ENCODE measurements at places on chromosomes 11 and 22. TPM values are rescaled to one million over a fixed set of nuclear protein-coding genes. Genes with fewer than 3 reads are reported as not detected.

GRCh38 chr22:30004694-30005093 lies 75.6 kb upstream of the HORMAD2 start:
- no peak for DNase-seq

GRCh38 chr22:36104435-36104834 lies 56.1 kb downstream of the APOL3 start:
- DNase-seq = peak; percentile 12

Gene KCNJ5
- 2.0 TPM for total RNA-seq

Gene CHST1
- total RNA-seq = 11.0 TPM

DNA sequence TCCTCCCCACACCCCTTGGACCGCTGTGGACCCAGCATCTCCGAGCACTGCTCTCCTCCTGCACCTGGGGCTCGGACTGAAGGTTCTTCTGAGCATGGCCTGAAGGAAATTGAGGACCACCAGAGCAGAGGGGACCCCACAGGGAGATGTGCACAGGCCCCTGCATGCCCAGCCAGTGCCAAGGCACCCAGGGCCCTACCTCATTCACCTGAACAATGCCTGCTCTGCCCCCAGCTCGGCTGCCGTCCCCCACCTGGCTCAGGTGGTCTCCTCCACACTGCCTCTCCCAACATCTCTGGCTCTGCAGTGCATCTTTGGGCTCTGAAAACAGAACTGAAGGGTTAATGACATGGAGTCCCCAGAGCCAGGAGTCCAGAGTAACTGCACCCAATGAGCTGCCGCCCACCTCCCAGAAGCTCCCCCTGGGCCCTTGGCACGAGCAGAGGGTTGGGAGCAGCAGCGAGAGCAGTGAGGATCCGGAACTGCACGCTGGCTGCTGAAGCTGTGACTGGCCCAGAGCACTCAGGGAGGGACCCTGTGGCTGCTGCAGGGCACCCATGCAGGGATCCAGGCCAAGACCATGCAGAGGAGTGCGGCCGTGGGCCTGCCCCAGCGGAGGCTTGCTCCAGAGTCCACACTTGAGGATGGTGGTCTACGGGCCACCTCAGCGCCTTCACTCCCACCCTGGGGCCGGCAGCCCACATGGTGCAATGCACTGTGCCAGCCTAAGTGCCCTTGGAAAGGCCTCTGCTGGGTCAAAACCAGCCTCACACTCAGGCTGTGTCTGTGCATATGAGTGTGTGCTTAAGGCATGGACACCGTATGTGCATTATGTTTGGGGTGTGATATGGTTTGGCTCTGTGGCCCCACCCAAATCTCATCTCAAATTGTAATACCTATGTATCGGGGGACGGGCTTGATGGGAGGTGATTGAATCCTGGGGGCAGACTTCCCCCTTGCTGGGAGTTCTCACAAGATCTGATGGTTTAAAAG lies 686.1 kb downstream of the TBC1D22A start:
- no peak for DNase-seq

- no peak for DNase-seq
These were observed 155.7 kb downstream of the WT1 start for GRCh38 chr11:32279672-32280071.

DNA sequence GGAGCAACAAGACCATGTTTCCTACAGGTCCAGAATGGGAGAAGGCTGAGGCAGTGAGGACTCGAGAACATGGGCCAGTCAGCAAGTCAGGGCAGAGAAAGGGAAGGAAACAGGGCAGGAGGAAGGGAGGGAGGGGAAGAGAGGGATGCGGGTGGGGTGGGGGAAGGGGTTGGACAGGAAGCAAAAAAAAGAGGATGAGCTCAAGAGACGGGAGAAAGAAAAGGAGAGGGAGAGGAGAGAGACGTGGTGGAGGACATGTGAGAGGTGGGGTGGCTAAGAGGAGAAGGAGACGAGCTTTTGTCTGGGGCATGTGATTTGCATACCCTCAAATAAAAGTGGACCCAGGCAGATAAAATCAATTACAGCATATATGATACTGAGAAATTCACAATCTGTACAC lies 389.5 kb upstream of the B3GAT1 start:
- no peak for DNase-seq

Gene PHOX2A
- total RNA-seq = not detected

GRCh38 chr11:128981254-128981653 lies 38.6 kb upstream of the TP53AIP1 start:
- DNase-seq = no peak

- no peak for DNase-seq
These were observed 58.5 kb downstream of the STIM1 start for GRCh38 chr11:3913921-3914320.

Gene PTPMT1
- total RNA-seq = 26.1 TPM

GRCh38 chr11:70536051-70536877 lies 137.9 kb downstream of the CTTN start:
- peak; percentile 68 for DNase-seq

Gene DEFB131B
- total RNA-seq = not detected

- DNase-seq = no peak
These were observed 16.4 kb downstream of the EHF start for GRCh38 chr11:34637303-34637702.

Gene LRRN4CL
- 8.5 TPM for total RNA-seq

DNA sequence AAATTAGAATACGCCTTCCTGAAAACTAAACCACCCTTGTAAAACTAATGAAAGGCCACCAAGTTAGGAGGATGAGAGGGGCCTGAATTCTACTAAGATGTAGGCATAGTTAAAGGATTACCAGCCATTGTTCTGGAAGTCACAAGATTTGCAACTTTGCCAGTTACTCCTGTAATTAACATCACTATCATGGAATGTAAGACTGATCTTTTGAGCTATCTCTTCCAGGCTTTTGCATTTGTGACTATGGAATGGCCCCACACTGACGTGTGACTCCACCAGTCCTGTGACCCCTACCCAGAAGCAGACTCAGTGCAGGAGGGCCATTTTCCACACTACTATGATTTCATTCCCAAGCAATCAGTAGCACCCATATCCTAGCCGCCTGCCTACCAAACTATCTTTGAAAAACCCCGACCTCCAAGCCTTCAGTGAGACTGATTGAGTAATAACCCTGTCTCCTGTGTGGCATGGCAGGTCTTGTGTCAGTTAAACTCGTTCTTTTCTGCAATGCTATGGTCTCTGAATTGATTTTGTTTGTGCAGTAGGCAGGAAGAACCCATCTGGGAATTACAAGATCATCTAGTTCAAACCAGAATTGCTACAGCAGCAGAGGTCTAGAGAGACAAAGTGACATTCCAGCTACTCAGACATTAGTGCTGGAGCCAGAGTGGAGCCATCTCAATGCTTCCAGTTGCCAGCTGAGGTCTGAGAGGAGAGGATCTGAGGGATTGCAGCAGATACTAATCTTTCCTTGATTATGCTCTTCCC lies 1.9 kb upstream of the CTSF start:
- DNase-seq = no peak

- no peak for DNase-seq
These were observed 76.2 kb upstream of the GDPD4 start for GRCh38 chr11:77377734-77378133.

Gene RFPL1
- total RNA-seq = not detected

Gene OVOL1
- not detected for total RNA-seq

Gene VWCE
- total RNA-seq = 3.0 TPM

DNA sequence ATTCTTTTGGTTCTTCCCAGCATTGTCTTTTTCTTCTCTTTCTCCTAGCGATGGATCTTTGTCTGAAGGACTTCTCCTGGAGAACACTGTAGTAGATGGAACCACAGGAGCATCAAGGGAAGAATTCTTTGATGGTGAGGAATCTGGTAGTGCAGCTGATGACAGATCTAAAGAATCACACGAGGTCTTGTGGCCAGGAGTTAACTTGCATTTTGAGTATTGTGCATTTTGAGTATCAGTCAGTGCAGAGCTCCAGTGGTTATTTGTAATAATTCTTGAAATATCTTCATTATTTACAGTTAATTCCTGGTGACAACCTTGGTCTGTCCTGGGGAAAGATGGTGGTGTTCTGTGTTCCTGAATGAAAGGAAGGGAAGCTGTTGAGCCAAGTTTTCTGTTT lies 14.5 kb upstream of the POGLUT3 start:
- DNase-seq = no peak

Gene OR8A1
- total RNA-seq = not detected

GRCh38 chr11:112025707-112026106 lies 499 bp downstream of the DLAT start:
- no peak for DNase-seq

DNA sequence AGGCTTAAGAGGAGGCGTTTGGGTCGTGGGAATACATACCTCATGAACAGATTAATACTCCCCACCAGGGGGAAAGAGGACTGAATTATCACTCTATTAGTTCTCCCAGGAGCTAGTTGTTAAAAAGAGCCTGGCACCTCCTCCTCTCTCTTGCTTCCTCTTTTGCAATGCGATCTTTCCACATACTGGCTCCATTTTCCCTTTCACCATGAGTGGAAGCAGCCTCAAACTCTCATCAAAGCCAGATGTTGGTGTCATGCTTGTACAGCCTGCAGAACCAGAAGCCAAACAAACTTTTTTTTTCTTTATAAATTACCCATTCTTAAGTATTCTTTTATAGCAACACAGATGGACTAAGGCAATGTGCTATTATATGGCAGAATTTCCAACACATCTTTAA lies 258.5 kb downstream of the FAM76B start:
- DNase-seq = no peak

Gene MS4A6A
- total RNA-seq = 214 TPM

Gene TRIM51
- not detected for total RNA-seq

Gene PLAAT5
- total RNA-seq = 0.88 TPM

Gene OR10G7
- not detected for total RNA-seq

Gene MMP3
- 1.4 TPM for total RNA-seq

DNA sequence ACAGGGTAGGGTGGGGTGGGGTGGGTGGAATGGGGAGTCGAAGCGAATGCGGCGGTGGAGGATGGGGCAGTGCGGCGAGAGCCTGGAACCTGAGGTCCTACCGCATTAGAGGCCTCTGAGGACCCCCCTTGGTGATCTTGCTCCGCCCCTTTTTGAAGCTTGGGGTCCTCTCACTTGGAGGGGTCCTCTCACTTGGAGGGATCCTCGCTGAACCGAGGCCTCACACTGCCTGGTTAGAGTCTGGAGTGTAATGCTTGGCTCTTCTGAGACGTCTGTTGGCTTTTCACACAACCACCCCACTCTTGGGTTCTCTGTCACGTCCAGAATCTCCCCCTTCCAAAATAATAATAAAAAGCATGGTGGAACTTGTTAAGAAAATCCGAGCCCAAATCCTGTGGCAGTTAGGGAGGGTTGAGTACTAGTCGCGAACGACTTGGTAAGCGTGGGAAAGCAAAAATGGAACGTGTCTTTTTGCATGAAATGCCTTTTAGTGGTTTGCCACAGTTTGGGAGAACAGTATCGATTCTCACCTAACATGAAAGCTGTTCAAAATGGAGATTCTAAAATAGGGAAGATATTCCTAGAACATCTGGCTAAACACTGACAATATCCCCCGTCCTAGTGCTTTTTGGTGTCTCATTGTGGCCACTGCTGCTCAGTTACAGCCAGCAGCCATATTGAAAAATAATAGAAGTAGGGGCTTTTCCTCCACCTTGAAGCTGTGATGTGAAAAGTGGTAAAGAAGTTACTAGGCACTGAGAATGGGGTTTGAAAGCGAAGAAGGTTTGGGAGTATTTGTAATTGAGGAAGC lies 822 bp downstream of the RBX1 start:
- DNase-seq = no peak

Gene ACCS
- 31.7 TPM for total RNA-seq

- no peak for DNase-seq
These were observed 143.4 kb upstream of the ANO3 start for GRCh38 chr11:26188554-26188953.

DNA sequence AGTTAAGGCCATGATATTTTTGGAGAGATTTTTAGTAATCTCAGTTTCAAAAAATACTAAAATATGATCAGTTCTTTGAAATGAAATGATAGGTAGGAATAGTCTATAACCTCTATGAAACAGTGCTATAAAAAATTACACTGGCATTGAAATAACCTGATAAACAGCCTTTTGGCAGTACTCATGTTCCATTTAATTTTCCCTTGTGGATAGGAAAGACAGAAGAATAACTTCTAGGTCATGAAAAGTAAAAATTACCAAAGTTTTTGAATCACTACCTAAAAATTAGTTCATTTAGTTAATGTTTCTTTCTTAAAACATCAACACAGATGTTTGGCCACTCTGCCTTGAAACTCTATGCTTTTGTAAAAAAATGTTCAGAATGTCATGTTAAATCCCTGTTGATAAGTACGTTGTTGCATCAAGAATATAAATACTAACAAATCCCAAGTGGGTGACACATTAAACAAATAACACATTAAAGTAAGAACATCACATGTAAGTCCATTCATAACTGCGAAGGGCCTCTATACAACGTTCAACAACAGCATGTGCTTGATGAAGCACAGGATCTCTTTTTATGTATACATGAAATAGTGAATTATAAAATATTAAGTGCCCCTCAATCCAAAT lies 290.2 kb downstream of the SWAP70 start:
- no peak for DNase-seq

Gene ACRV1
- total RNA-seq = not detected

GRCh38 chr11:120308081-120308480 lies 17.0 kb upstream of the TLCD5 start:
- DNase-seq = no peak

GRCh38 chr11:22984045-22984444 lies 123.8 kb upstream of the CCDC179 start:
- DNase-seq = no peak

Gene SYT12
- 4.7 TPM for total RNA-seq

DNA sequence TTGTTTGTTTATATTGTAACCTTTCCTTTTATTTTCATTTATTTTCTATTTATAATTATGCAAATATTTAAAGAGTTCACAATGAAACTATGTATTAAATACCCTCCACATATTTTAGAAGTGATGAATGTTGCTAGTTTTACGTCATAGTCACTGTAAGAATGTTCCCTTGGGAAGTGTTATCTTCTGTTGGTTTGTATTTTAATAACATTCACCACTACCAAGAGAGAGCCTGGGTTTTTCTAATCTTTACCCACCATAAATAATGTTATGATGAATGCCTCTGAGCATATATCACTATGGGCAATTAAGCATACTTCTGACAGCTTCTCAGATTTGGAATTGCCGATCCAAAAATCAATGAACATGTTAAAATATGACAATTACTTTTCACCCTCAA lies 80.7 kb downstream of the GGT1 start:
- no peak for DNase-seq

GRCh38 chr11:33861386-33861785 lies 30.5 kb downstream of the LMO2 start:
- no peak for DNase-seq

- no peak for DNase-seq
These were observed 14.6 kb upstream of the MIAT start for GRCh38 chr22:26642465-26643417.

- DNase-seq = no peak
These were observed 42.1 kb downstream of the PACSIN2 start for GRCh38 chr22:42972649-42973535.
